ENCODE measurements at places on chromosomes 16 and 17. TPM values are rescaled to one million over a fixed set of nuclear protein-coding genes. Genes with fewer than 3 reads are reported as not detected.

- DNase-seq, result no peak
Observed at GRCh38 chr17:44961921-44962350, 6.2 kb downstream of the C1QL1 start.

DNA sequence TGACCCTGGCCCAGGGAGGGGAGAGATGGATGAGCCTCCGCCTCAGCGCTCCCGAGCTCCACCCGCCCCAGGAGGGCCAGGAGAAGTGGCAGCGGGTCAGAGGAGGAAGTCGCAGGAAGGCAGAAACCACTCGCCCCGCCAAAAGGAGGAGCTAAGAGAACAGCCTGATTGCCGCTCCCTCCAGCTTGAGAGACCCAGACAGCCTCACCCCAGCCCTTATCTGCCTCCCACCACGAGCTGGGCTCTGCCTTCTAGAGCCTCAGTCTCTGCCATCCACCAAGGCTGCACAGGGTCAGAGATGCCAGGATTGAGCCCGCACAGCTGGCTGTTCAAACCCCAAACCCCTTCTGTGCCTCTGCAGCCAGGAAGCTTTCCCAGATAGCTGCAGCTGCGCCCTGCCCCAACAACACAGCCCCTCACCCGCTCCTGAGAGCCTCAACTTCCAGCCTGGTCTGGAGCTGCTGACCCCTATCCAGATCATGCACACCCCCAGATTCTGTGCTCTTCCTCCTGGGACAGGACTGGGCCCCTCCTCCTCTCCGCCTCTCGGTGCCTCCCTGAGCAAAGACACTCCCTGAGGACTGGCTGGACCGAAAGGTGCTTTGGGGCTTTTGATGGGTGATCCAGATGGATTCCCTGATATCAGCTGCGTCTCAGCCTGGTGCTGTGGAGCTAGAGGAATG, 1.0 kb upstream of the ATP2A3 start:
- DNase-seq, result no peak

TSNAXIP1 gene
- 8.0 TPM for polyA plus RNA-seq

PKMYT1 gene
- 19.2 TPM for polyA plus RNA-seq

GRCh38 chr17:80348551-80349150, 66.3 kb upstream of the ENDOV start:
- DNase-seq, result no peak

GRCh38 chr17:15966183-15966878, 21.4 kb downstream of the ADORA2B start:
- no peak for DNase-seq

PITPNM3 gene
- 8.0 TPM for polyA plus RNA-seq

CSH2 gene
- polyA plus RNA-seq, result not detected

GRCh38 chr17:59652119-59652518, 32.4 kb downstream of the CLTC start:
- DNase-seq, result no peak
